ENCODE measurements at places on chromosomes 1 and 21. TPM values are rescaled to one million over a fixed set of nuclear protein-coding genes. Genes with fewer than 3 reads are reported as not detected.

DNA sequence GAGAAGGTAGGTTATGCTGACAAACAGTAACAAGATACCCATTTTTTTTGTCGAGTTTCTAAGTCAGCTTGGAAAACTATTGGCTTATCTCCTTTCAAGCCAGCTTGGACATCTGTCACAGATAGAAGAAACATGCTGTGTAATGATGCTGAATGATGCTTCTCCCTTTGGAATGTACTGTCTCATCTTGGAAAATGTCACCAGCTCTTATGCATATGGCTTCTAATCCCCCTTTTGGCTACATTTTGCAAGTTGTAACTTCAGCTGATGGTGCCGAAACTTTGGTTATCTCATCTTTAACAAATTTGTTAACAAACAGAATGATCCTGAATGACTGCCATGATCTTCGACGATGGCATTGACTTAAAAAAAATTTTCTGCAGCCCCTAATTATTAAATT is 68.8 kb upstream of the ST6GALNAC3 start:
- no peak for DNase-seq

DNA sequence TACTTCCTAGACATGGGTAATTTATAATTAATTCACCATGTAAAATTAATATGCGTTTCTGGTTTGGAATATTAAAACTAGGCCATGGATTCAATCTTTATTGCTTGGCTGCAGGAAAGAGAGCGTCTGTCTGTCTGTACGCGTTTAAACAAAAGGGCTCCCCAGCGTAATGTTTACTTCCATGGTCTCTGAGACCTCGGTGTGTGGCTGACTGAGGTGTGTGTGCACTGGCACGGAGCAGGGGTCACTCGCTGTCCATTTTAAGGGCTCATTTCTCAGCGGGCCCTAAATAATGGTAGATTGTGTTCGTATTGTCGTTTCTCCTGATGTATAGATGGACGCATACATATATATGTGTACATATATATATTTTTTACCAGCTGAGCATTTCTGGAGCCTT is 119.6 kb downstream of the ATG4C start:
- DNase-seq, result no peak

DNA sequence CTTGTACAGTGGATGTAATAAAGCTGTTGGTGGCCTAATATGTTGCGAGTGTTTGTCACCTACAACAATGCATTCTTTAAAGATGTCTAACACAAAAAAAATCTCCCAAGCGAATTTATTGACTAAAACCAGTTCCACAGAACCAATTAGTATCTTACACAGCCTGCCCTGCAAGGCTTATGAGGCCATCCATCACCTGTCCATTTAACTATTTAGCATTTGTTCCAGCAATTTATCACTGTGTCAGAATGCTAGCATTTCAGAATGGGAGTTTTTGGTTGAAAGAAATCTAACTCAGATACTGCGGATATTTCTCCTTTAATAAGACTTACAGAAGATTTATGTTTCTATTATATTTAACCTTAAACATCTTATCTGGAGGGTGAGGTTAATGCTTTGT is 831.1 kb upstream of the PRMT6 start:
- DNase-seq, result no peak

DNA sequence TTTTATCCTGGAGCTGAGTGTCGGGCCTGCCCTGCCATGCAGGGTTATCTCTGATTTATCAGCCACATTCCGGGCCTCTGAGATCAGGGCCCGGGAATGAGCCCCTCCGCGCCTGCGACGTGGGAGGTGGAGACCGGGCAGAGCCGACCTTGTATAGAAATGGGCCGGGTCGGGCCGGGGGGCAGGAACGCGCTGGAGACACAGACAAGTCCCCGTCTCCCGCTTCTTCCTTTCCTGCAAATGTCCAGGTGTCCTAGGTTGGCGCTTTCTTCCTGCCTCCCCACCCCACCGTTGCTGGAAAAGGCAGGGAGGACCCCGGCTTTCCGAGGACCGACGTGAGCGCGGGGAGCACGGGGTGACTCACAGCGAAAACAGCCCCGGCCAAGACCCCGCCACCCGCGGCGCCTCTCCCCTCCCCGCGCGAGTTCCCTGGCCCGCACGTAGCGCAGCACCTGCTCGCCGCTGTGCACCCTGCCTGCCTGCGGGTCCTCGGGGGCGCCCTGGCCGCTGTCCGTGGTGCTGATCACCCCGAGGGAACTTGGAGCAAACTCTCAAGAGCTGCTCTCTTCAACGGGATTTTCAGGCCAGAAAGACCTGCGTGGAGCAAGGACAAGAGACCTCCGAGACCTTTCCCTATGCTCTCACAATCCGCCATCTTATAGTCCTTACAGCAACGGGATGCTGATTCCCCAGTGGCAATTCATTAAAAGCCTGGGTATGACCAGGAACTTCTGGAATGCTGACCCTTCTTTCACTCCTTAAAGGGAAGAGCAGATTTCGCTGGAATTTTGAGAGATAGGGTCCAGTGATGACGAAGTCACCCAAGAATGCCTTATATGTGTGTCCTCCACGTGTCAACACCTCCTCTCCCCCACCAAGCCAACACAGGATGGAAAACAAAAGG is 475 bp upstream of the NPPB start:
- peak; percentile 89 for DNase-seq

DNA sequence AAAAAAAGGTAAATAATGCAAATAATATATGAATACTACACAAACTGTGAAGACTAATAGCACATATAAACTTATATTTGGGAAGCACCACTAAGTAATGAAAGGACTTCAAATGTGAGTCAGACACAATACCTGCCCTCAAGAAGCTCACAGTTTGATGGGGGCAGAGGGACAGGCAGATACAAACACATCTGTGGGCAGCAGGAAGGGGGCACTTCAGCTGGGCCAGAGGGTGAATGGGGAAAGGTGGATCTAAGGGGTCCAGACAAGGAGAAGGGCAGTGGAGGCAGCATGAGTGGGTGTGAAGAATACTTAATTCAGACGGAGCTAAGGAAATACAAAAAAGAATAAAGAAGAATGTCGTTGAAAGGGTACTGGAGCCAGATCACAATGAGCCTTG is 114.2 kb downstream of the TGFBR3 start:
- no peak for DNase-seq

- DNase-seq, result no peak
Observed at GRCh38 chr1:209404577-209404976, 178.9 kb upstream of the CAMK1G start.

Gene BGLAP
- total RNA-seq, result 0.78 TPM

DNA sequence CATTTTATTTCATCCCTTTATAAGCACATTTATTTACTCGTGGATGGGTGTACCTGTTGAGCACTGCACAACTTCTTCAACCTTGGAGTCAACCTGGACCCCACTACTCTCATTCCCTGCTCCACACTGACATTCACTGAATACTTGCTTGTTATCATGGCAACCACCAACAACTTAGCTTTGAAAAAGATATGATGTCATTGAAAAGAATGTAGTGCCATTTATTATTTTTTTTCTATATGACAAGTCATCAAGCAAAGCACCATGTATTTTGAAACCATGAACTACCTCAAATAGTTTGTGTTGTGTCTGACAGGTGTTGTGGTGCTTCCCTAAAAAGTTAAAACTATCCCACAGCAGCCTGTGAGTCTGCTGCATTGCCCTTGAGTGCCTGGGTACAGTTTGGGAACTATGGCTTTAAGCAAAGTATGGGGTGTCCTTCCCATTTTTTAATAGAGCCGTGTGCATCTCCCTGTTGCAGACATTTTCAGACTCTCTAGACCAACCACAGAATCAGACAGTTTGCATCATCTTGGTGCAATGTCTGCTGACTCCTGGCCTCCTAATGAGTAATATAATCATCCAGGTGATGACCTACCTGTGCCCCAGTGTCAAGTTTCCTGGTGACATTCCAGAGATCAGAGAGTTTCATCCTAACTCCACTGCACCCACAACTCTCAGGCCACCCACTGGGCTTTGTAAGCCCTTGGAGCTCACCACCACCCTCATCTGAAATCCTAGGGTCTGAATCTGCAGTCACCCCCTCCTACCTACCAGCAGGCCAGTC is 339.7 kb upstream of the PROX1 start:
- no peak for DNase-seq

Gene C1orf74
- total RNA-seq, result 1.6 TPM

Gene LRRC8D
- total RNA-seq, result 3.4 TPM

GRCh38 chr1:28871631-28872401 is 42.6 kb upstream of the EPB41 start:
- no peak for DNase-seq

Gene FNDC5
- 18.7 TPM for total RNA-seq

Gene FAM151A
- 0.22 TPM for total RNA-seq

Gene VTCN1
- total RNA-seq, result not detected

Gene CHTOP
- 90.4 TPM for total RNA-seq

- DNase-seq, result no peak
Observed at GRCh38 chr1:36650200-36651065, 167.7 kb upstream of the CSF3R start.

GRCh38 chr1:117051224-117052064 is 8.7 kb upstream of the TTF2 start:
- DNase-seq, result no peak
